Kidney tubule cell (primary cell): ENCODE measurements at places on chromosomes 16 and 17.

- DNase-seq, result no peak
Measured at GRCh38 chr17:42117397-42118125, 3.6 kb downstream of the KAT2A start.

GRCh38 chr16:24995033-24995432 is 20.1 kb downstream of the ARHGAP17 start:
- no peak for DNase-seq

DNA sequence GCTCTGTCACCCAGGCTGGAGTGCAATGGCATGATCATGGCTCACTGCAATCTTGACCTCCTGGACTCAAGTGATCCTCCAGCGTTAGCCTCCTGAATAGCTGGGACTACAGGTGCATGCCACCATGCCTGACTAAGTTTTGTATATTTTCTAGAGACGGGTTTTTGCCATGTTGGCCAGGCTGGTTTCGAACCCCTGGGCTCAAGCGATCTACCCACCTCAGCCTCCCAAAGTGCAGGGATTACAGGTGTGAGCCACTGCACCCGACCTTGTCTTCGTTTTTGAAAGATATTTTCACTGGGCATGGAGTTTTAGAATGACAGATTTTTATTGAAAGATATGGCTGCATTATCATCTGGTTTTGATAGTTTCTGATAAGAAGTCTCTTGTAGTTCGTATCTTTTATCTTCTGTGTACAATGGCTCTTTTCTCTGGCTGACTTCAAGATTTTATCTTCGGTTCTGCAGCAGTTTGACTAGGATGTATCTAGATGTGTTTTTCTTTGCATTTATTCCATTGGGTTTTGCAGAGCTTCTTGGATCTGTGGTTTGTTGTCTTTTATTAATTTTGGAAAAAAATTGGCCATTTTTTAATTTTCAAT is 14.6 kb downstream of the ADGRG5 start:
- DNase-seq, result no peak

DNA sequence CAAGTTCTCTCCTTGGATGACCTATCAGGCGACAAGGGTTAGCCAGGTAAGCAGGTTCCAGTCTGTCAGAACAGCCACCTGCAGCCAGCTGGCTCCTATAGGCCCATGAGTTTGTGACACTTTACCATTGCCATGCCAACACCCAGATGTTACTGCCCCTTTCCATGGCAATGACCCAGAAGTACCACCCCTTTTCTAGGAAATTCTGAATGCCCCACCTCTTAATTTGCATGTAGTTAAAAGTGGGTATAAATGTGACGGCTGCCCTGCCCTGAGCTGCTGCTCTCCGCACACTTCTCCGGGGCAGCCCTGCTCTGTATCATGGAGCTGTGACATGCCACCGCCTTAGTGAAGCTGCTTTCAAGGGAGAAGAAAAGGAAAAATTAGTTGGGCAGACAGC is 10.0 kb upstream of the SECTM1 start:
- DNase-seq, result no peak

- DNase-seq, result no peak
Measured at GRCh38 chr17:9110501-9110900, 89.2 kb downstream of the NTN1 start.

- no peak for DNase-seq
Measured at GRCh38 chr17:82215095-82215971, 2.7 kb upstream of the CCDC57 start.

DNA sequence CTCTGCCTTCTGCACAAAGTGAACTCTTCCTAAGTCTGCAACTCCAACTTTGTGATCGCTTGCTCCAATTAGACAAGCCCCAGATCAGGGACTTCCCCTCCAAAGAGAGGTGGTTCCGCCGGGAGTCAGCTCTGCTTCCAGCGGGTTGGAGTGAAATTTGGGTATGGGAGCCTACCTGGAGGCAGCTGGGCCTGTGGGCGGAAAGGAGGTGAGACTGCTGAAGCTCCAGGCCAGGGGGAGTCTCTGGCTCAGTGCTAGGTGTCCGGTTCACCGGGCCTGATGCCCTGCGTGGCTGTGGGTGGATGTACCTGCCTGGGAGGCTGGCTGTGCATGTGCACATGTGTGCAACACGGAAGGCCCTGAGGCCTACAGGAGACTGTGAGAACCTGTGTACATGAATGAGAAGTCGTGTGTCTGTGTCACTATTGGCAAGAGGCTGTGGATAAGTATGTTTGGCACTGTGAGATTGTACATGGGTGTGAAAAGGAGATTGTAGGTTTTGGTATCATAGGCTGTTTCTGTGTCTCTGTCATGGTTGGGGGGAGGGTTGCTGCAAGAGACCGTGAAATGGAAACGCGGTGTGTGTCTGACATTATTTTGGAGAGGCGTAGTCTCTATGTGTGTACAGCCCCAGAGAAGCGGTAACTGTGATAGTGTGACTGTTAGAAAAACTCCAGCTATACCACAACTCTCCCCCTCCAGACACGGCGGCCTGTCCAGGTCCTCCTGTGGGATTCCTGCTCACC is 4.2 kb downstream of the LHX1 start:
- no peak for DNase-seq

DNA sequence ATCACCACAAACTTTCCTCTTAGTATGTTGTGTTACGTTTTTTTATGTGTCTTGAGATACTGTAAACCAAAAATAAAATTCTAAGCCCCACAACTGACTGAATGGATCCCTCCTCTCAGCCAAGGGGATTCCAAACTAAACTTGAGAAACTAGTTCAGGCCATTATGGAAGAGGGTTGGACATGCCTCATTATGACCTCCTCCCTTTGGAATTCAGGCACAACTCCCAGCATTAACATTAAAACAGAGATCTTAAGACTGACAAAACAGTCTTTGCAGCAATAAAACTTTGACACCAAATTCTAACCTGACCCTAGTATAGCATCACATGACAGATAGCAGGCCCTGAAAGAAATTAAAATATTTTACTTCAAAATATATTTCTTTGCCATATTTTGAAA is 51.1 kb upstream of the SLC47A1 start:
- peak; percentile 16 for DNase-seq

DNA sequence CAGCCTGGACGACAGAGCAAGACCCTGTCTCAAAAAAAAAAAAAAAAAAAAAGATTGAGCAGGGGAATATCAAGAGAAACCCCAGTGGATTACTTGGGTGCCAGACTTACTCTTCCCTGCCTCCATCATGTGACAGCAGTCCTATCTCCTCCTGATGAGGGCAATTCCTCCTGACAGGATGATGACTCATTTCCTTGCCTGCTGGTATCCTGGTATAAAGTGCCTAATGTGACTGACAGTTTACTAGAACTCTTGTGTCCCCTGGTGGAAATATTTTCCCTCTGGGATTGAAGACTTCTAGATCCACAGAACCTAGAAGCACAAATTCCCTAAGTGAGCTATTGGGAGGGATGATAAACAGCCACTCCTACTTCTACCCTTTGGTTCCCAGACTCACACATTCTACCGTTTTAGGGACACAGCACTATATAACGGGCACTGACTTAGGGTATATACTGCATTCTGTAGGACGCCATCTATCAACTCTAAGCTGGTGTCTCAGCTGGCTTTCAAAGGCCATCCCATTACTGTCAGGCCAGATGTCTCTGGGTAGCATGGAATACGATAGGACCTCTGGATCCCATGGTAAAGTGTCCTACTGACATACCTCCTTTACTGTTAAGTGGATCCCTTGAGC is 114.6 kb upstream of the MED13 start:
- peak; percentile 94 for DNase-seq

GRCh38 chr17:44353672-44354331 is 8.7 kb downstream of the GRN start:
- no peak for DNase-seq

DNA sequence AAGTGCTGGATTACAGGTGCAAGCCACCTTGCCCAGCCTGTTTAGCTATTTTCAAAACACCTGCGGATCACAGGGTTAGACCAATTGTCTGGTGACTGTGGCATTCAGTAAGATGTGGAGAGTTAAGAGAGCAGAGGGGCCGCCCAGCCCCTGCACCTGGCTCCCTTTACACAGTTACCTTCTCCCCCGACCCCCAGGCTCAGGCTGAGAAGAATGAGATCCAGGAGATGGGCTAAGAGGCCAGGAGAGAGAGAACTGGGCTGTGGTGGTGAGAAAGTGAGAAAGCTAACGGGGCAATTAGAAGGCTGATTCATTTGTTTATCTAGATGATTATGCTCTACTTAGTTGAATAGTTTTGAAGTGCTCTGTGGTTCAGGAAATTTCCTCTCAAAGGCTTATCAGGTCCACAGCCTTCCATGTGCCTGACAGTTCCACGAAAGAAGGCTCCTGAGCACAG is 67.8 kb upstream of the AXIN2 start:
- DNase-seq, result no peak

- no peak for DNase-seq
Measured at GRCh38 chr16:13403326-13403725, 501.9 kb downstream of the SHISA9 start.

- no peak for DNase-seq
Measured at GRCh38 chr16:86987746-86988670, 329.2 kb downstream of the C16orf95 start.

DNA sequence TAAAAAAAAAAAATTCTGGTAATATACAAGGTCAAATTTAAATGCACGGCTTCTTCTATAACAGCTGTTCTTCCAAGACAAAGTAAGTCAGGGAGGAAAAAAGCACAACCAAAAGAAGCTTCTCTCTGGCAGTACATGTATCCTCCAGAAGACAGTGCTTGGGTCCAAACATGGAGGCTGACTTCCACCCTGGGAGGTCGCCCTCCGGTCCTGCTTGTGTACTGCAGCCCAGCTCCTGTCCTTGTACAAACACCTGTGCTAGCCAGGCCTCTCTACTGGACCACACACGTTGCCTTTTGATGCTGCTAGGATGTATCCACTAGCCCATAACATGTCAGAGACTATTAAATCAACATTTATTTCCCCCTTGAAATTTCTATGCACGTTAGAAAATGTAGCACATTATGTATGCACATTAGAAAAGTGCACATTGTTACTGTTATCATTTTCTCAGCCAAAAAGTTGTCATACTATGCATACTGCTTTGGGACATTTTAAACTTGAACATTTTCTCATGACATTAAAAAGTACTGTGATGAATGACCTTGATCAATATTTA is 21.9 kb downstream of the TEKT3 start:
- DNase-seq, result no peak

DNA sequence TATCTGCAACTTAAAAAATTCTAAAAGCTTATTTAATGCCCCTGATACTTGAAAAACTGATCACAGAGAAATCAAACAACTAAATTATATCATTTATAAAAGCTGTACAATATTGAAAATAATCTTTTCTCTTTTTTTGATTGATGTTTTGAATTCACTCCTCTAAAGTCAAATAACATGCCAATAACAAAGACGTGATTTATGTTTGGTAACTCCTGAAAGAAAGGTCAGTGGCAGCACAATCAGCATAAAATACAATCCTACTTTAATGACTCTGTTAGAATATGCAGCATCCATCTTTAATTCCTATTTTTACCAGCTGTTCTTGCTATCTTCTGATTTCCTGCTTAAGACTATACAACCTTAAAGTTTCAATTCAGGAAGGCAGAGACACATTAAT is 50.7 kb upstream of the NACA2 start:
- DNase-seq, result no peak

GRCh38 chr17:70307430-70308225 is 138.3 kb downstream of the KCNJ2 start:
- no peak for DNase-seq

- no peak for DNase-seq
Measured at GRCh38 chr17:76631821-76632565, 11.6 kb downstream of the ST6GALNAC1 start.

GRCh38 chr17:54626146-54626703 is 274.4 kb upstream of the TOM1L1 start:
- no peak for DNase-seq

DNA sequence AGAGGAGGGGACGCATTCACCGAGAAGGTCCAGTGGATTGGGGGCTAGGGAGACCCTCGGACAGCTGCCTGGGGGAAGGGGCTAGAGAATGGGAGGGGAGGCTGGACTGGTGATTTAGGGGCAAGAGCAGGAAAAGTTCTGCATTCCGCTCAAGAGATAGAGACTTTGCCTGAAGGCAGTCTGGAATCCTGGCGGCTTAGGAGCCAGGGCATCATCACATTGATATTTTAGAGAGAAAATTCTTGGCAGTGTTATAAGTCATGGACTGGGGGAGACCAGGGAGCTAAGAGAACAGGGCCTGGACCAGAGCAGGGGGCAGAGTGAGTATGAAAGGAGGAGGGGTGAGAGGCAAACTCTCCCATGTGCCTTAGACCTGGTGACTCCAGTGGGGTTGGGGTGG is 35.8 kb downstream of the MSI2 start:
- DNase-seq, result no peak

- peak; percentile 76 for DNase-seq
Measured at GRCh38 chr17:1160591-1161390, 19.0 kb downstream of the ABR start.

GRCh38 chr17:78399693-78400144 is 21.3 kb downstream of the PGS1 start:
- DNase-seq, result peak; percentile 65

- DNase-seq, result peak; percentile 91
Measured at GRCh38 chr16:52552643-52553042, 5.7 kb upstream of the TOX3 start.

- no peak for DNase-seq
Measured at GRCh38 chr17:51088287-51088686, 32.4 kb downstream of the SPAG9 start.

DNA sequence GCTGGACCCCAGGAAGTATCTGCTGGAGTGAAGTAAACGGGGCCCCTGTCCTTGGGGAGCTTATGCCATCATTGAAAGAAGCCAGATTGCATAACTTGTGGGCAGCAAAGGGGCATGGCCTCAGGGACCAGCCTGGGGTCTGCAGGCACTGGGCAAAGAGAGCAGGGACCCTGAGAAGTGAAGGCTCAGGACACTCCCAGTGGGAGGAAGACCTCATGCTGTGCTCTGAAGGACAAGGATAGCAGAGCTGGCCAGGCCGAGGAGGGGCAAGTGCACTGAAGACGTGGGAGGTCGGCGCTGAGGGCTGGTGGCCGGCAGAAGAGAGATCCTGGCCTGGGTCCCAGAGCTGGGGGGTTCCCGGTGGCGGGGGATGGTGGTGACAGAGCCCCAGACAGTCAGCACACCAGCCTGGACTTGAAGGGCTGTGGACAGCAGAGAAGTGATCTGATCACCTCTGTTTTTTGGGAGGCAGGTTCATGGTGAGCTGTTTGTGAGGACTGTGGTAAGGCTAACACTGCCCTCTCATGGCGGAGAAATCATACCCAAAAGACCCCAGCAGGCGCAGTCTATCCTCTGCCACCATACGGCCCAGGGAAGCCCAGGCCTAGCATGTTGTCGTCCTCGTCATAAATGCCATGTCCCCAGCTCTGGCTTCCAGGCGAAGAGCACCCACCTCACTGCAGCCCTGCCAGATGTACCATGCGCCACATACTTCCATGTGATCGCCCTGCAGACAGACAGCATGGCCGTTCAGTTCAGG is 7.1 kb upstream of the CNP start:
- peak; percentile 70 for DNase-seq

GRCh38 chr16:15782573-15783365 is 74.1 kb downstream of the MYH11 start:
- no peak for DNase-seq
